ENCODE measurements at places on chromosomes 2 and 18. TPM values are rescaled to one million over a fixed set of nuclear protein-coding genes. Genes with fewer than 3 reads are reported as not detected.

The MRO gene
- not detected for total RNA-seq

The RAB6C gene
- not detected for total RNA-seq

The SLC4A1AP gene
- total RNA-seq = 37.9 TPM

The TMEM200C gene
- total RNA-seq = not detected

The EPG5 gene
- 11.5 TPM for total RNA-seq

The LAPTM4A gene
- total RNA-seq = 218 TPM

The CPO gene
- not detected for total RNA-seq

The APCDD1 gene
- total RNA-seq = 4.7 TPM

The RAX gene
- total RNA-seq = not detected

The CYP27A1 gene
- total RNA-seq = 20.5 TPM

The TMEM198 gene
- total RNA-seq = 2.3 TPM

The LIPG gene
- total RNA-seq = 2.2 TPM

The CIB4 gene
- total RNA-seq = not detected

The SH3BP4 gene
- 86.6 TPM for total RNA-seq

The FSHR gene
- not detected for total RNA-seq

The ELOA2 gene
- not detected for total RNA-seq

The ZEB2 gene
- total RNA-seq = 32.3 TPM

The EMILIN1 gene
- total RNA-seq = 27.6 TPM

The TM4SF20 gene
- not detected for total RNA-seq

The ATOH8 gene
- 7.2 TPM for total RNA-seq

The KYNU gene
- 31.6 TPM for total RNA-seq

The CDCA7 gene
- total RNA-seq = 28.8 TPM

The TUBA3E gene
- total RNA-seq = not detected

The L3MBTL4 gene
- under 0.01 TPM for total RNA-seq

The TTC39C gene
- total RNA-seq = 18.1 TPM

The TIA1 gene
- total RNA-seq = 116 TPM

The UGT1A5 gene
- not detected for total RNA-seq

The INHBB gene
- total RNA-seq = 0.24 TPM

The HYCC2 gene
- total RNA-seq = 7.3 TPM

The TRIM43B gene
- total RNA-seq = not detected

The SELENOI gene
- total RNA-seq = 20.3 TPM

The PTMA gene
- 1,788 TPM for total RNA-seq

The GKN2 gene
- total RNA-seq = not detected

The VWC2L gene
- total RNA-seq = not detected

The GTF2A1L gene
- total RNA-seq = 0.60 TPM

The CCL20 gene
- total RNA-seq = 2.2 TPM

The PLEK gene
- not detected for total RNA-seq

The CFLAR gene
- total RNA-seq = 45.3 TPM

The UXS1 gene
- 15.6 TPM for total RNA-seq

The ADRA2B gene
- not detected for total RNA-seq

The CHMP3 gene
- total RNA-seq = 63.3 TPM

The SERPINB2 gene
- total RNA-seq = 20.5 TPM

The IL1RN gene
- total RNA-seq = not detected

The AFF3 gene
- 3.6 TPM for total RNA-seq

The LRATD1 gene
- total RNA-seq = 0.12 TPM
